ENCODE measurements at places on chromosomes 6 and 20.

DNA sequence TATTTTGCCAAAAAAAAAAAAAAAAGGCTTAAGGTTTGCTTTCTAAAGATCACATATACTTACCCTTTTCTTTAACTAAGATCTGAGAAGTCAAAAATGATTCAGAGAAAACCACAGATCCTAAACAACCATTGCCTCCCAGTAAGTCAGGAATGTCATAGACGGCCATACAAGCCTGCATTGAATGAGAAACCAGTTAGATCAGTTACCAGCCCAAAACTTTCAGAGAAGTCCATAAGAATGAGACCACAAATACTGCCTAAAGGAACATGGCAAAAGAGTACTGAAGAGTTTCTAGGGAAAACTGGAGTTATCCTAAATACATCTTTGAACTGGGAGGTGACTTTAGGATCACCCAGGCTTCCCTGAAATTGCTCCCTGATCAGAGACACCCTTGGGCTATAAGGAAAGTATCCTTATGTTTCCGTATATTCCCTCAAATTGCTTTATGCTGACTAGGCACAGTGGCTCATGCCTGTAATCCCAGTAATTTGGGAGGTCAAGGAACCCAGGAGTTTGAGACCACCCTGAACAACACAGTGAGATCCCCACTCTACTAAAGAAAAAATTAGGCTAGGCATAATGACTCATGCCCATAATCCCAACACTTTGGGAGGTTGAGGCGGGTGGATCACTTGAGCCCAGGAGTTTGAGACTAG is 79.4 kb upstream of the SLC4A11 start:
- no peak for DNase-seq

DNA sequence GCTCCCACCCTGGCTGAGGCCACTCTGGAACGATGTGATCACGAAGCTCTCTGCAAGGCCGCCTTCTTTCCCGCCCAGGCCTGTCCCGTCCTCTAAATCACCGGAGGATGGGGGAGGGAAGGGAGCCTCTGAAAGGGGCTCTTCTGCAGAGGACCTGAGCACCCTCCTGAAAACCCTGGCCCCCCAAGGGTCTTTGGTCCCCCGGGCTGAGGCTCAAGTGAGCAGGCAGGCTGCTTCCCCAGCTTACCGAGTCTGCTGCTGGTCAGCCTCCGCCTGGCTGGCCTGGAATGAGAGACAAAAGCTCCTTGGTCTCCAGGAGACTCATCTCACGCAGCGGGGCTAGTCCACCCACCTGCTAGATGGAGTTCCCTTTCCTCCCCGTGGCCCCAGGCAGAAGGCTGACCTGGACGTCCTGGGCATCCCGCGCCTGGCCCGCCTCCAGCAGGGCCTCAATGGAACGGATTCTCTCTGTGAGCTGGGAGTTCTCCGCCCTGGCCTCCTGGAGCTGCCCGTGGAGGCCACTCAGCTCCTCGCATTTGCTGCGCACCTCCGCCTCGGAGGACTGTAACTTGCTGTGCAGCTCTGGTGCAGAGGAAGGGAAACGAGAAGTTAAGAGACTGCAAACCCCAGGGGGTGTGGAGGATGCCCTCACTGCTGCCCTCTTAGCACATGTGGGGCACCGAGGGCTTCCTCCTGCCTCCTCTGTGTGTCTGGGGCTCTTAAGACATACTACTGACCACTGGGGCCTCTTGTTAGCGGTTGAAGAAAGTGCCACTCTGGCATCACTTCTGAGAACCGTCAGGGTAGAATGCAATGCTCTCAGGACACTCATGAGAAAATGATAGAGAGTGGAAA is 54.7 kb downstream of the RRBP1 start:
- no peak for DNase-seq

DNA sequence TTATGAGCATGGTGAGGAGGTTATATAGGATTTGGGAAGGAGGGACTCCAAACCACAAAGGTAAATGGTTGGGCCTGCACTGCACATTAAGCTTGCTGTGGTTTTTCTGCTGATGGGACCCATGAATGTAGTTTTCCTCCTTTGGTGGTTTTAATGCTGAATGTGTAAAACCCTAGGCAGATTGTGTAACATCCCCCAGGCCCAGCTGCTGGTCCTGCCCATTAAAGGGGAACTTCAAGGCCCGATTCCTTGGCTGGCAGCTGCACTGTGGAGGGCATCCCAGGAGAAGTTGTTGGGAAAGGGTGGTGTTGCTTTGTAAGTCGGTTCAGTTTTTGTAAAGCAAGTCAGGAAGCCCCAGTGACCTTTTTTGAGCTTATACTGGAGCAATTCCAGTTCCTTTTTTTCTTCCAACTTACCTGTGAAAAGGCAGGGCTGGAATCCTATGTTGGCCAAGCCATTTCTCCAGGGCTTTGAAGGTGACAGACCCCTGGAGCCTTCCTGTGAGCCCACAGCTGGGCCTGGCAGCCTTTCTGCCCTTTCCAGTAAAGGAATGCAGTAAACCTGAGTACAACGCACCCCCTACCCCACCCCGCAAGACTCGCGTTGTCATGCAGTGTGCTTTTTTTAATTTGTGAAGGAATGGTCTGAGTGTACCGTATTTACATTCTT is 43.1 kb upstream of the NAA20 start:
- DNase-seq, result no peak

GRCh38 chr6:4451081-4451480 is 315.7 kb upstream of the ECI2 start:
- no peak for DNase-seq

DNA sequence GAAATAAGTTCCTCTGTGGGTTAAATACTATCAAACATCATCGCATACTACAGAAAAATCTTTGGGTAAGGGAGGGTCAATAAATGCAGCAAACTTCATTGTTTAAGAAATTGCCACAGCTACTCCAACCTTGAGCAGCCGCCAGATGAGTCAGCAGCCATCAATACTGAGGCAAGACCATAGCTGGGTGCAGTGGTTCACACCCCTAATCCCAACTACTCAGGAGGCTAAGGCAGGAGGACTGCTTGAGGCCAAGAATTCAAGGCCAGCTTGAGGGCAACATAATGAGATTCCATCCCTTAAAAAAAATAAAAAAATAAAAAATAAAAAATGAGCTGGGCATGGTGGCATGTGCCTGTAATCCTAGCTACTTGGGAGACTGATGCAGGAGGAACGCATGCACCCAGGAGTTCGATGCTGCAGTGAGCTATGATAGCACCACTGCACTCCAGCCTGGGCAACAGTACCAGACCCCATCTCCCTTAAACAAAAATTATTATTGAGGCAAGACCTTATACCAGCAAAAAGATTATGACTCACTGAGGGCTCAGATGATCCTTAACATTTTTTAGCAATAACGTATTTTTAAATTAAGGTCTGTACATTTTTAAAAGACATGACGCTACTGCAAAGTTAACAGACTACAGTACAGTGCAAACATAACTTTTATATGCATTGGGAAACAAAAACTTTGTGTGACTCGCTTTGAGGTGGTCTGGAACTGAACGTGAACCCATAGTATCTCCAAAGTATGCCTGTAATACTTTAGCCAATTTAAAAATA is 8.8 kb downstream of the SRPK1 start:
- no peak for DNase-seq

GRCh38 chr6:149443411-149444181 is 41.2 kb downstream of the ZC3H12D start:
- no peak for DNase-seq

DNA sequence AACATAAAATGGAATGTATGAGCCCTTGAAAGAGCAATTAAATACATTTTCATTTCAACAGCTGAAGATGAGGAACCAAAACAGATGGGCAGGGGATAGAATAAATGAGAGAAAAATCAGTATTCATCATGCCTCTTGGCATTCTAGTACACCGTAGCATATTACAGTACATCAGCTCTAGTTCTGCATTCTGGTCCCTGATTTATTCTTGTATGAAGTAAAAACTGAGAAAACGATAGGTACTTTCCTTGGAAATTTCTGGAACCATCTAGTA is 349.4 kb downstream of the ARHGAP18 start:
- no peak for DNase-seq

GRCh38 chr6:125884634-125885371 is 71.8 kb upstream of the HINT3 start:
- no peak for DNase-seq

- no peak for DNase-seq
Observed at GRCh38 chr6:121800047-121800446, 364.6 kb downstream of the GJA1 start.

DNA sequence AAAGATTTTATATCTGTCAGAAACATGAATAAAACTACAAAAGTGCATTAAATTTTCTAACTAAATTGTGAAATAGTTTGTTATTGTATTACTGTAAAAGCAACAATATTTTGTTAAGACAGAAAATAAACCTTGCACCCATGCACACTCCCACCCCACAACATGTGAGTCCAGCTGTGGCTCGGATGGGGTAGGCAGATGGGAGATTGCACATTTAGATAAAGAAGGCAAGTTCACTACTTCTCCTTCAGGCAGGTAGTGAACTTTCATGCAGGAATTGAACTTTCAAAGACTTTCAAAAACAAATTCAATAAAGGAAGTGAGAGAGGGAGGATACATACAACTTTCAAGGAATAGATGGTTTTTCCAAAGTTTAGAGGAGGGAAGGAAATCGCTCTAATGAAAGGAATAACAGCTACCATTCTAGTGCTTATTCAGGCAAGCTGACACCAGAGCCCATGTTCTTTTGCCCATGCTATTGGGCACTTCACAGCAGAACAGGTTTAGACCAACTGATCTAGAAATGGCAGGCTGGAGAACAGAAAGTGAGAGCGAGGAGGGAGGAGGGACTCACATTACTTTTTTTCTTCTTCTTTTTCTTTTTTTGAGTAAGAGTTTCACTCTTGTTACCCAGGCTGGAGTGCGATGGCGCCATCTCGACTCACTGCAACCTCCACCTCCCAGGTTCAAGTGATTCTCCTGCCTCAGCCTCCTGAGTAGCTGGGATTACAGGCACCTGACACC is 28.5 kb downstream of the SF3B5 start:
- no peak for DNase-seq

- no peak for DNase-seq
Observed at GRCh38 chr6:101477436-101477835, 83.9 kb downstream of the GRIK2 start.

DNA sequence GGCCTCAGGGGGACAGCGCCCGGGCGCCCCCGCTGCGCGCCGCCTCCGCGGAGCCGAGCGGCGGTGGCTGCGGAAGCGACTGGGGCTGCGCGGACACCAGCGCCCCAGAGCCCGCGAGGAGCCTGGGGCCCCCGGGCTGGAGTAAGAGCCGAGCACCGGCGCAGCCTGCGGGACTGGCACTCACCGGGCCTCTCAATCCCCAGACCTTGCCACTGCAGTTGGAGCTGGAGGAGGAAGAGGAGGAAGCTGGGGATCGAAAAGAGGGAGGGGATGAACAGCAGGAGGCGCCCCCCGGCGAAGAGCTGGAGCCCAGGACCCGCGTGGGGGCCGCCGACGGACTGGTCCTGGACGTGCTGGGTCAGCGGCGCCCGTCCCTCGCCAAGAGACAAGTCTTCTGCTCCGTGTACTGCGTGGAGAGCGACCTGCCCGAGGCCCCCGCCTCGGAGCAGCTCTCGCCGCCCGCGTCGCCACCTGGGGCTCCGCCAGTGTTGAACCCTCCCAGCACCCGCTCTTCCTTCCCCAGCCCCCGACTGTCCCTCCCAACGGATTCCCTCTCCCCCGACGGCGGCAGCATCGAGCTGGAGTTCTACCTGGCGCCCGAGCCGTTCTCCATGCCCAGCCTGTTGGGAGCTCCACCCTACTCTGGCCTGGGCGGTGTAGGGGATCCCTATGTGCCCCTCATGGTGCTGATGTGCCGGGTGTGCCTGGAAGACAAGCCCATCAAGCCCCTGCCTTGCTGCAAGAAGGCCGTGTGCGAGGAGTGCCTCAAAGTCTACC is 590 bp downstream of the RNF217 start:
- no peak for DNase-seq

DNA sequence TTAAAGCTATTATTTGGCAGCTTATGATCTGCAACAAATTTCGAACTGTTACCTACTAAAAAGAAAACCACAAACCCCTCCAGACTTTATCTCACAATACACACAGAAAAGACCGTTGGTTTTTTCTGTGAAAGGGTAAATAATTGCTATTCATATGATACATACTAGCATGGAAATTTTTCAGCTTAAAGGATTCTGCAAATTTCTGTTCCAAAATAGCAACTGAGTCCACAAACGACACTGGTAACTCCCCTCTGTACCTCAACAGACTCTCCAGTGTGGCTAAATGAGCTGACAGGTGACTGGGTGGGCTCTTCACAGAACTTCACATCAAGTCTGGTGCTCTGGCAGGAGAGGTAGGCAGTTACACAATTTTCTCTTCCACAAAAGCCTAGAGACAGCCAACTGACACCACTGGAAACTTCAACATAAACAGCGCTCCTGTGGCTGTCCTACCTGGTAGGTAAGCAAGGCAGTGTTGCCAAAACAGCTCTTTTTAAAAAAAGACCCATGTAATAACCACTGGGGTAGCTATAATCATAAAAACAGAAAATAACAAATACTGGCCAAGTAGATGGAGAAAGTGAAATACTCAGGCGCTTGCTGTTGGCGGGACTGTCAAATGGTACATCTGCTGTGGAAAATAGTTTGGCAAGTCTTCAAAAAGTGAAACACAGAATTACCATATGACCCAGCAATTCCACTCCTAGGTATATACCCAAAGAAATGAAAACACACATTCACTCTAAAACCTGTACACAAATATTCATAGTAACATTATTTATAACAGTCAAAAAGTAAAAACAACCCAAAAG is 37.8 kb downstream of the ELOVL5 start:
- no peak for DNase-seq

DNA sequence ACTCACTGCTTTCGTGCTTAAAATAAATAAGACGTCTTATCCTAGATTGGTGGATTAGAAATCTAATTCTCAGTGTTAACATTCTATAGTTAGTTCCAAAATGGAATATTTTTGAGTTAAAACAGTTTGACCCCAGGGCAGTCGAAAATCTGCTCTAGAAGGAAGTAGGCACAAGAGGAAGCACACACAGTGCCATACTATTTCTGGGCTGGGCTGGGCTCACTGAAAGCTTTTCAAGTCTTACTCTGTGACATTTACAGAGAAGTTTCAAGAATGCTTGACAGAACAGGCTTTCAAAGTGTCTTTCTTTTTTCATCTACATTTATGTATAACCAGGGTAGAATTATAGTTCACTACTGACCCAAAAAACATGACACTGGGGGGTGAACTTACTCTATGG is 209.8 kb downstream of the SOD2 start:
- no peak for DNase-seq

GRCh38 chr20:48774696-48775095 is 53.1 kb downstream of the PREX1 start:
- no peak for DNase-seq

DNA sequence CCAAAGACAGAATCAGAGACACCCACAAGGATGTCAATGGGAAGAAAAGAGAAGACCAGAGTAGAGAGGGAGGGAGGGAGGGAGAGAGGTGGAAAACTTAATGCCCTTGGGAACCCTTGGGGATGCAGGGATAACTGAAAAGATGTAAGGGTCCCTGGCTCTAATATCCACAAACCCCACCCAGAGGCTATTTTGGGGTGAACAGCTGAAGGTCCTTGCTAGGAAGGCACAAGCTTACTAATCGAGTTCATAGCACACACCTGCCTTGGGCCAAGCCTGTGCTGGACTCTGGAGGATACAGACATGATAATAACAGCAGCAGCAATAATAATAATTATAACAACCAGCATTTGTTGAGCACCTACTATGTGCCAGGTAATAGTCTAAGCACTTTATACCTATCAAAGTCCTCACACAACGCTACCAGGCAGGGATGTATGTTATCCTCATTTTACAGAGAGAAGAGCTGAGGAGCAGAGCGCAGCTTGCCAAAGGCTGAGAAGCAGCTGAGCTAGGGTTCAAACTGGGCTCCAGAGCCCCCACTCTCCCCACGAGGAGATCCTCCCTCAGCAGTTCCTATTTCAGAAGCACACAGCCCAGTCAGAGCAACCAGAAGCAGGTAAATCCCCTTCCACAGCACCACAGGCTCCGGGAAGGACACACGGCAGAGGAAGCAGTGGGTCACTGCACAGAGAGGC is 174.2 kb downstream of the ANKRD60 start:
- no peak for DNase-seq
